ENCODE measurements at places on chromosomes 3 and 15. TPM values are rescaled to one million over a fixed set of nuclear protein-coding genes. Genes with fewer than 3 reads are reported as not detected.

DNA sequence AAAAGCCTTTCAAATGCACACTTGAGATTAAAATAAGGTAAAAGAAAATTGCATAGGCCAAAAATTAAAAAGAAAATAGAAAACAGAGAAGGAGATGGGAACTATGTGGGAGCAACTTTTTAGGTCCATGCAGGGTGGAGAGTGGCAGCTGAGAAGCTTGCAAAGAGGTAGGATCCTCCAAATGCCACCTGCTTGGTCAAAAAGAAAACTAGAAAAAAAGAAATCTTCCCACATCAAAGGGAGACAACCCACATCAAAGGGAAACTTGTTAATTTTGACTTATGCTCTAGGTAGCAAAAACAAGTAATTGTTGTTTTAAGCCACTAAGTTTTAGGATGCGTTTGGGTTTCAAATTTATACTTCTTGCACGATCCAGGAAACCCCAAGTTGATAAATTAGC is 342.9 kb downstream of the IL20RB start:
- no peak for DNase-seq

ATP8B4 gene
- total RNA-seq = 11.4 TPM

GRCh38 chr3:13077431-13078162 is 4.4 kb upstream of the IQSEC1 start:
- DNase-seq = peak; percentile 59

- DNase-seq = no peak
Measured at GRCh38 chr3:158819282-158819681, 17.4 kb downstream of the MFSD1 start.

DNA sequence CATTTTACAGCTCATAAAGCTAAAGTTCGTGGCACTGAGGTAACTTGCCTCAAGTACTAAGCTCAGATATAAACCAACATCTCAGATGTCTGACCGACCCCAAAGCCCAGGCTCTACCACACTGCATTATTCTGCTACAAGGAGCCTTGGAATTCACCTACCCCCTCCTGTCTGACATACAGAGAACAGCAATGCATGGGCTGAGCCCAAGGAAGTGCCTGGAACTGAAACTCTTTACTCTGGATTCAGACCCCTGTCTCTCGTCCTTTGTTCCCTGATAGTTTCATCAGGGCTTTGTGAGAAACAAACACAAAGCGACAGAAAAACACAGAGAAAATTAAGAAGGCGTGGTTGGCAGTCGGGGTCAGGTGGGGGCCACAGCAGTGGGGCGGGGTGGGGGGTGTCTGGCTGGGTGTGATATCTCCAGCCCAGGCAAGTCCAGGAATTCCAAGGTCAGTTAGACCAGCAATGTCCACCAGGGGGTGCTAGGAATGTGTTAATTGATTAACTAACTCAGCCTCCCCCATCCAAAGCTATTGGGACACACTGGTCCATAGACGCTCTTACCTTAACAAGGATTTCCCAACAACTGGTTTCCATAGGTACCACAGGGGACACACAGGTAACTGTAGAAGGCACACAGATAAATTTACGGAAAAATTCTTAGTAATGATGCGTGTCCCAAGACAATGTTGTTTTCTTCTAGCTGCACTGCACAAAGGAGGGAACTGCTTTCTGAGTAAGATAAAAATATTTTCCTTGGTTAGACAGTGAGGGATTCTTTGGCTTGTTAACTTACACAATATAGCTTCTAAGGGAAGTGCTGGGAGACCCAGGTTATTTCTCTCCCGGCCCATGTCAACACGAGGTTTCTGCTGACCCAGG is 18.8 kb upstream of the SSUH2 start:
- peak; percentile 78 for DNase-seq

- peak; percentile 16 for DNase-seq
Measured at GRCh38 chr15:61070111-61070901, 158.8 kb downstream of the RORA start.

GRCh38 chr15:85704066-85704465 is 90.7 kb downstream of the KLHL25 start:
- peak; percentile 67 for DNase-seq

SNTN gene
- total RNA-seq = not detected
